Amniotic epithelial cell (primary cell): ENCODE measurements at places on chromosomes 2 and 18.

DNA sequence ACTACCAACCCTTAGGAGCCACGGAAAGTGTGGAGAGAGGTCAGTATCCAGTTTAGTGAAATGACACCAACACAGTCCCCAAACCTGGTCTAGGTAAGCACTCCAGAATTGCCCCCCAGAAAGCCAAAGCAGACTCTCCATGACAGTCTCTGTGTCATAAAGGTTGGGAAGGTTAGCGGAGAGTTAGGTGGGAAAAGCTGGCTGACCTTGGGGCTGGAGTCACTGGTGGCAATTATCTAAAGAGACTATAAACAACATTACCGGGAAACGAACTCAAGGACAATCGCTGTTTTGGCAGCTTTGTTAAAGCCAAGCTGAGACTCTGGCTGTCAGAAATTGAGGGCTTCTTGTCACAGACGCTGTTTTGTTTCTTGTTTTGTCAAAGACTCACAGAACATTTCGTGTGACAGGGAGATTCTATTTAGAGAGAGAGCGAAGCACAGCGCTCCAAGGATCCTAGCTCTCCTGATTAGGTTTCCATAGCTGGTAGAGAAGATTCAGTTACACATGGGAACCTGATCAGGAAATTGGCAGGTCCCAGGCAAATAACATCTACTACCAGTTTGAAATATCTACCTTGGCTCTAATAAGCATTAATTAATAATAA, 111.3 kb downstream of the LNPK start:
- no peak for DNase-seq

DNA sequence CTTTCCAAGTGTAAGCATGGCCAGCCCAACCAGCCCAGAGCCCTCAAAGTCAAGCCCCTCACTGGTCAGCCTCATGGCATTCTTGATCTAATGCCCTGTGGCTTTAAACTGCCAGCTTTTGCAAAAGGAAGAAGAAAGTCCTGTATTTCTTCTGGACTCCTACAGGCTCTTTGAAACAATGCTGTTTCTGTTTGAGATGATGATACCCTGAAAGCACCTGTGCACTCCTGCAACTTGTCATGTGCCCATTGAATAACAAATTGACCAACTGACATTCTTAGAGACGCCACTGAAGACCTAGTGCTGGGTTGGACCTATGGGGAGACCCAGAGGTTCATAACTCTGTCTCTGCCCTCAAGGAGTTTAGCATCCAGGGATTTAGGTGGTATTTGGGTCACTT, 82.0 kb upstream of the MSH2 start:
- DNase-seq = no peak

GRCh38 chr2:157180359-157180758, 77.1 kb upstream of the GALNT5 start:
- DNase-seq = no peak

DNA sequence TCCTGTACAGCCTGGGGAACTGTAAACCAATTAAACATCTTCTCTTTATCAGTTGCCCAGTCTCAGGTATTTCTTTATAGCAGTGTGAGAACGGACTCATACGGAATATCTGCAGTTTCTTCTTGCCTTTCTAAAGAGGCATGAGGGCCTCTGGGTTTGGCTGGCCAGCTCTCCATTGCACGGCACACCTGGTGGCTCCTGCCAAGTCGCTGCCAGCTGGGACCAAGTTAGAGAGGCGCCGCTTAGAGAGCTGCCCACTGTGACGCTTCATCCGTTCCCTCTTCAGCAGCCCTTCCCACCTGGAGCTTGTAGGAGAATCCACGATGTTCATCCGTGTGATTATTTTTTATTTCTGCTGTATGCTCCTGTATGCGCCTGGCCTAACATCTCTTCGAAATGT, 195.4 kb downstream of the TWIST2 start:
- no peak for DNase-seq

DNA sequence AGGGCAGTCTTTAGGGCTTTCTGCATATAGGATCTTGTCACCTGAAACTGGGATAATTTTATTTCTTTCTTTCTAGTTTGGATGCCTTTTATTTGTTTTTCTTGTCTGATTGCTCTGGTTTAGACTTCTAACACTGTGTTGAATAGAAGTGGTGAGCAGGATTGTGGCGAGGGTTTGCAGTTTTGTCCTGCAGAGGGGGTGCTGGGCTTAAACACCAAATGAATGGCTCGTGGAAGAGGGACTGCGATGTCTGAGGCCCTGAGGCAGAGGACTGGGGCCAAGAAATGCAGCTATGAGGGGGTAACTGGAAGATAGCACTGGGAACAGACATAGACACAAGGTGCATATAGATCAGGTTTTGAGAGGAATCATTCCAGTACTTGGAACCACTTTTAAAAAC, 20.5 kb downstream of the UBE2F start:
- DNase-seq = no peak

- no peak for DNase-seq
Measured at GRCh38 chr2:12262681-12263436, 453.9 kb upstream of the TRIB2 start.

- no peak for DNase-seq
Measured at GRCh38 chr2:16261791-16262190, 321.4 kb downstream of the MYCN start.

DNA sequence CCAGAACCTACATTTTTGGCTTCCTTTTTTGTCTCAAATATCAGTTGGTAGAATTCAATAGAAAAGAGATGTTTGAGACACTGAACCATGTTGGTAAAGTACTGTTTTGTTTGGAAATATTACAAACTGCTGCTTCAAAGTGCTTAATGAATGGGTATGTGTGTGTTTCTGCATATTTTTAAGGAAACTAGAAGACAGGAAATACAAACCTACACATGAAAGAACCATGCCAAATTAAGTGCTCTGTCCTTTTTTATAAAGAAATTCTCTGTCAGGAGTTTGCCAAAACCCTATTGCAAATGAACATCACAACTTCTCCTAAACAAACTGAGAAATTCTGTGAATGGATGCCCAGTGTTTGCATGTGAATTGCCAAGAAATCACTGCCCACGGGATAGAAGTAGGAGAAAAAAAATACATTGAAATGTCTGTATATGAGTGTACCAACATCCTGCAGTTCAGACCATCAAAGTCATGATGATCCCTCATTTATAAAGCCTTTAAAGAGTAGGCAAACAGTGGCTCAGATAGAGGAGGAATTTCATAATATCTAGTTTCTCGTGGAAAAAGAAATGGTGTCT, 69.6 kb upstream of the RND3 start:
- no peak for DNase-seq

DNA sequence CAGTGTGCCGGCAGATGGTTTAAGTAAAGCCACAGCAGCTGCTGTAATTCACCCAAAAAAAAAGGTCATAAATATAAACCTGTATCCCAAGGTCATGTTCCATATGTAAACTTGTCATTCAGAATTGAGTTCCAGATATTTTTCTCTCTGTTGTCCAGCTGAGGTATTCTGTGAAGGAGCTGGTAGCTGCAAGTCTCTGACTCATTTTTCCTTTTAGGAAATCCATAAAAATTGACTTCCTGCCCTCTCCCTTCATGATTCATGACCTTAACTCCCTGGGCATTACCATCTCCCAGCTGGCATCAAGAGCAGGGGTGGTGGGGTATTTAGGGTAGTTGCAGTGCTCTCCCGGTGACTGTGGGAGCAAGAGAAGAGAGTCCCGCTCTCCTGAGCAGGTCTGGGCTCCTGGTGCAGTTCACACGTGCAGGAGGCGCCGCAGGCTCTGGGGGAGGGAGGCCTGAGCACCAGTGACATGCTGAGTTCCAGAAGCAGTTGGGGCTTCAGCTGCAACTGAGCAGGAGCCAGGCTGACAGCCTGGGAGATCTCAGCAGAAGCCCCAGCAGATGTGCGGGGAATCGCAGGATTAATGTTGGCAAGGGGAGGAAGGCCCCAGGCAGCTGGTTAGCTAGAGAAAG, 192.6 kb downstream of the MGAT5 start:
- DNase-seq = peak; percentile 34

- DNase-seq = no peak
Measured at GRCh38 chr18:63107171-63107845, 212.3 kb downstream of the BCL2 start.

DNA sequence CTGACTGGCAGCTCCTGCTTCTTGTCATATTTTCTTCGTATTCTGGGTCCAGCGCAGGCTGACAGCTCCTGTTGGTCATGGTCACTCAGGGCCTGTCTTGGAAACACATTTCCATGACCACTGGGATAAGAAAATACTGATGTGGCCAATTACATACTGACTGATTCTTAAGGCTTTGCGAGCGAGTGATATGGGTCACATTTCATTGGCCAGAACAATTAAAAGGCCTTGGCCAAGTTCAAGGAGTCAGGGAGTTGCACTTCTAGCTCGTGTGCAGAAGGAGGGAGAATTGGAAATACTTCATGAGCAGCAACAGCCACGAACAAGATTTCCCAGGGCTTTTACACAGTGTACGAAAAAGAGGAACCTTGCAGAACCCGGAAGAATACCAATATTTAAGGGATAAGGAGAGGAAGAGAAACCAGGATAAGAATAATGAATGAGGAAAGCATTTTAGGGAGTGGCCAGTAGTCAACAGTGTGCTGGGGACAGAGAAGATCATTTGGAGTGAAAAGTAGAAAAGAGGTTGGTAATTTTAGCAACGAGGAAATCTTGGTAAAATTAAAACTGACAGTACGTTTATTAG, 149.5 kb downstream of the ATP9B start:
- no peak for DNase-seq

DNA sequence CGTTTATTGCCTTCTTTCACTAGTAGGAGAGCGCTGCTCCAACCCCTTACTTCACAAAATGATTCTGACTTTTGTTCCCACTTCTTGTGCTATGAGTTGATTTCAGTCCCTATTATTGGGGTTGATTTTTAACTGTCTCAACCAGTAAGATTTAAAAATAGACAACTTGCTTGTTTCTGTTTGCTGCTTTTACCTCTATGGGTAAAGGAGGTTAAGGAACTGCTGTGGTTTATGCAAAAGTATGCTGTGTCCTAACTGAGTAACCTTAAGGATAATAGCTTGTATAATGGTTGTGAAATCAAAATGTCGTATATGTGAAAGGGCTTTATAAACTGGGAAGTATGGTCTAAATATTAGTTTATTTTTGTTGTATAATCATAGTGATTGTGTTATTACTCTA, 22.6 kb downstream of the ALMS1 start:
- peak; percentile 10 for DNase-seq

- no peak for DNase-seq
Measured at GRCh38 chr2:48668992-48669391, 51.3 kb downstream of the GTF2A1L start.

DNA sequence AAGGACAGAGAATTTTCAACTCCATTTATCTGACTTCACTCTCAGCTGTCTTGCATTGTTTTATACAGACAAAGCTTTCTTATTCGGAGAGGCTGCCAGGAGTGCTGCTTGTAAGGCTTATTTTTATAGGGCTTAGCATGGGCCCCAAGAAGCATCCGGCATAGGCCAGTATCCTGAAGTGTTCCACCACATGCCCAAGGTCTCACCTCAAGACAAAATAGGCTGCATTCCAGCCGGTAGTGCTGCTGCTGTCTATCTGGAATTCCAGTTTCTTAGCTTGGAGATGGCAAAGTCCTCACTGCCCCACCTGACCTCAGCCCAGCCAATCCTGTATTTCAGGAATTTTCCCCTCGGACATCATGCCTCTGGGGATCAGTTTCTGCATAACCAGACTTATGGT, 47.6 kb upstream of the MCFD2 start:
- DNase-seq = no peak

- DNase-seq = peak; percentile 24
Measured at GRCh38 chr2:37896319-37896718, 28.8 kb upstream of the RMDN2 start.

GRCh38 chr2:172082105-172082943, 3.0 kb upstream of the DLX1 start:
- no peak for DNase-seq

GRCh38 chr2:19140463-19141208, 217.8 kb downstream of the OSR1 start:
- peak; percentile 69 for DNase-seq

- DNase-seq = no peak
Measured at GRCh38 chr18:25560369-25560768, 208.4 kb upstream of the ZNF521 start.

GRCh38 chr2:218812096-218812815, 19.3 kb downstream of the PRKAG3 start:
- DNase-seq = no peak

- DNase-seq = no peak
Measured at GRCh38 chr2:20675701-20676352, 8.9 kb downstream of the GDF7 start.

- no peak for DNase-seq
Measured at GRCh38 chr2:214577769-214578168, 166.9 kb downstream of the VWC2L start.

DNA sequence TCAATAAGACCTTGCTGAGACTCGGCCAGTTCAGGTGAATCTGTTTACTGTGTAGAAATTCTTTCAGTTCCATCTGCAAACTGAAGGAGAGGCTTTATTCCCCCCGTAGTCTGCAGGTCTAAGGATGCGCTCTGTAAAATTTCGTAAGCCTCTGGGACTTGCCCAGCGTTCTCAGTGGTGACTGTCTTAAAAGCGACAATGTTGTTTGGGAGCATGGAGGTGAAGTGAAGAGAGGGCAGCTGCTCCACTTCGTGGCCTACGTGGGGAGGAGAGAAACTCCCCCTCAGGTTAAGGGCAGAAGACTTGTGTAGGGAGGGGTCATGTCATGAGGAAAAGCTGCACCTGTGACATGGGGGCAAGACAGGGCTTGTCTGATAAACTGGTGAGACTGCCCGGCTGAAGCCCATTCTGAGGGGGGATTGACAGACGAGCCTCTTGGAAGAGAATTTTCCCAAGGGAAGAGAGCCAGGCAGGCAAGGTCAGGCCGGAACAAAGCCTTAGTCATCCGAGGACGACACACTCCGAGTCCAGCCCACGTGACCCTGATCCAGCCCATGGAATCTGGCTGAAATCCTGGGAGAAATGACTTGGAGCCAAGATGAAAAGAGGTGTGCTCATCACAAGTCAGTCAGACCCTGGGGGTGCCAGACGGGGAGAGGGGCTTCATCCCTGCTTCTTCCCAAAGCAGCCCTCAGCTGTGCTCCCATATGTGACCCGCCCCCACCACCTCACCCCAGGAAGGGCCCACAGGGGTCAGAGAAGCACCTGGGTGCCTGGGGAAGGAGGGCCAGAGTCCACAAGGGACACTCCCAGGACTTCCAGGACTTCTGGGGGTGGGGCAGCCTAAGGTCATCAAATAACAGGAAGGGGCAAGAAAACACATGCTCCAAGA, 88.5 kb upstream of the SH3BP4 start:
- peak; percentile 79 for DNase-seq
